ENCODE measurements at places on chromosomes 11 and 22. TPM values are rescaled to one million over a fixed set of nuclear protein-coding genes. Genes with fewer than 3 reads are reported as not detected.

- DNase-seq = no peak
Observed at GRCh38 chr22:46286006-46286405, 10.7 kb upstream of the GTSE1 start.

The SCUBE2 gene
- total RNA-seq = 1.8 TPM

DNA sequence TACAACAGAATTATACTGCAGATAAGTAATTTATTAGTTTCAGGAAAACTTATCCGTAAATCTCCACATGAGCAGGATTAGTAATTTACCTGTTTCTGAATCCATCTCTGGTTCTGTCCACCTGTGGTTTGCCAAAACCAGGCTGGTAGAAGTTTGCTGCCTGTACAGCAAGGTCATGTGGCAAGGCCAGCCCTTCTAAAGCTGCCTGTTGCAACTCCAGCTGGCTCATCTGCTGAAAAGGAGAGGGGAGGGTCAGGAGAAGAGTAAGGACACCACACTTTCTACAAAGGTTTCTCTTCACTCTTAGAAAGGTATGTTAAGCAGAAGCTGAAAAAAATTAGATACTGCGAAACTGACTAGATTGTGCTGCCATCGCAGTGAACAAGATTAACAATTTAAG lies 42.3 kb downstream of the EIF4ENIF1 start:
- no peak for DNase-seq

The PLA2G6 gene
- total RNA-seq = 14.1 TPM

GRCh38 chr22:17518406-17518805 lies 44.9 kb upstream of the SLC25A18 start:
- DNase-seq = no peak

The PTPRCAP gene
- 0.60 TPM for total RNA-seq

The DPAGT1 gene
- 15.4 TPM for total RNA-seq

DNA sequence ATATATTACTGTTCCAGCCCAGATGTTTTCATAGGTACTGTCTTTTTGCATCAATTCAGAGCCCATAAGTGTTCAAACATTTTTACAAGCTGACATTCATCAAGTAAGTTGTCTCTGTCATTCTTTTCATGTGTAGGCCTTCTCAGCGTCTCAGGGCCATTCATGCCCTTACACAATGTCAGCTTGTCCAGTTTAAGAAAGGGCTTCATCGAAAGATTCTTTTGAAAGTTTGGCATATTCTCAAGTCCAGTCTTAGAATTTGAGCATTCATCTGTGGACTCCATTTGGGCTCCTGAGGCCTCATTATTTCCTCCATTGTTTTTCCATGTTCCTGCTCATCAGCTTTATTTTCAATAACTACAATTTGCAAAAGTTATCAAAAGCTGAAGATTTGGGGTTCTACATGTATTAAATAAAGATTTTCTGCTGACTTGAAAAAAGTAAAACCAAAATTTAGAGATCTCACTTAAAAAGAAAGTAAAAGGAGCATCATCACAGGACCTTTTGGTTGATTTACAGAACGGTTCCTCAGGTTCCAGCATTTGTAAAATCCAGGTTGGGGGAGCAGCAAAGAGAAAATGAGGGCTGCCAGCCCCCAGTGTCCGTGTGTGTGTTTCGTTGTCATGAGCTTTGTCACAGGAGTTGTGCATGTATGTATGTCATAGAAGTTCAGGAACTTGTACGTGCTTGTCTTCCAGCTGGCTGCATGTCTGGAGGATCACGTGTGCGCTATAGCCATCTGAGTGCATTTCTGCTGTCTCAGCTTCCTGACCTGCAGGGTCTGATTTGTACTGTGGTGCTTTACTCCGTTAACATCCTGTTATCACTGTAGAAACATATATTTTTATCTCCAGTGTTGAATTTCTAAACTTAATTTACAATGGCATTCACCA lies 15.6 kb downstream of the MOV10L1 start:
- no peak for DNase-seq

GRCh38 chr22:36934418-36935312 lies 21.2 kb downstream of the CSF2RB start:
- DNase-seq = no peak

The OSBP2 gene
- 22.2 TPM for total RNA-seq

The CDC42EP2 gene
- total RNA-seq = 11.3 TPM

The DNHD1 gene
- total RNA-seq = 4.4 TPM

The FOSL1 gene
- 0.47 TPM for total RNA-seq

DNA sequence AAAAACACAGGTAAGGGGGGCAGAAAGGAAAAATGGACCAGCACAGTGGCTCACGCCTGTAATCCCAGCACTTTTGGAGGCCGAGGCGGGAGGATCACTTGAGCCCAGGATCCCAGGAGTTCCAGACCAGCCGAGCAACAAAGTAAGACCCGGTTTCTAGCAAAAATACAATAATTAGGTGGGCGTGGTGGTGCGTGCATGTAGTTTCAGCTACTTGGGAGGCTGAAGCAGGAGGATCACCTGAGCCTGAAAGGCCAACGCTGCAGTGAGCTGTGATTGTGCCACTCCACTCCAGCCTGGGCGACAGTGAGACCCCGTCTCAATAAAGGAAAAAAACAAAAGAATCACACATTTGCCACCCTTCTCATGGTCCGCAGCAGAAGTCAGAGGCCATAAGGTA lies 519.4 kb downstream of the BRD1 start:
- no peak for DNase-seq

The MAPK8IP2 gene
- total RNA-seq = 0.33 TPM

GRCh38 chr11:5368502-5369043 lies 15.0 kb upstream of the OR51M1 start:
- DNase-seq = no peak

The AMPD3 gene
- total RNA-seq = 3.4 TPM

The AQP11 gene
- total RNA-seq = 0.69 TPM

The TBX10 gene
- total RNA-seq = 0.14 TPM

- DNase-seq = no peak
Observed at GRCh38 chr11:95496901-95497300, 265.9 kb upstream of the SESN3 start.

The MMP3 gene
- total RNA-seq = not detected

DNA sequence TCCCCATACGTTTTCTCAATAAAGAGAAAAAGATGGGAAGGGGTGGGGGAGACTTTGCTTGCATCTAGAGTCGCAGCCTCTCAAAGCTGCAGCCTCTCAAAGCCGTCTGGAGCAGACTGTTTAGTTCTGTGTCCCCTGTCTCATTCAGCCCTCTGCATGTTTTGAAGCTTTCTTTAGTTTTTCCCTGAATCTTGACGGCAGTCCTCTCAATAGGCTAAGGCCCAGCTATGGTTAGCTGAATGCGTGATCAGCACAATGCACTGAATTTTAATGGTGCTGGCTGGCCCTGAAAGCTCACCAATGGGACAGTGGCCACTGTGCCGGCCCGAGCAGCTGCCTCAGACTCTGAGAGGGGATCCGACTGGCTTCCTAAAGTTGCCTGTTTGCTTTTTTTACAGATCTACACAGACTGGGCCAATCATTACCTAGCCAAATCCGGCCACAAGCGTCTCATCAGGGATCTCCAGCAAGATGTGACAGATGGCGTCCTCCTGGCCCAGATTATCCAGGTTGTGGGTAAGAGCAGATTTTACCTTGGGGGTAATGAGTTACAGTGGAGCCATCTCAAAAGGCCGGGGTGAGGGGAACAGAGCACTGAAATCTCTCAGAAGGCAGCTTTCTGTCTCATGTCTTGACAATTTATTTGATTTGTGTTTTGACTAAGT lies 119.6 kb downstream of the NAV2 start:
- DNase-seq = no peak

- no peak for DNase-seq
Observed at GRCh38 chr11:44708009-44708408, 18.8 kb upstream of the TSPAN18 start.

GRCh38 chr11:61347916-61348461 lies 13.7 kb downstream of the CYB561A3 start:
- DNase-seq = no peak

GRCh38 chr11:70631624-70632047 lies 233.3 kb downstream of the CTTN start:
- DNase-seq = no peak

The MS4A3 gene
- total RNA-seq = not detected

The PDGFB gene
- 17.2 TPM for total RNA-seq

The OR2D2 gene
- not detected for total RNA-seq

The TYMP gene
- 11.6 TPM for total RNA-seq

GRCh38 chr22:18056161-18056666 lies 21.6 kb upstream of the PEX26 start:
- DNase-seq = no peak

- DNase-seq = no peak
Observed at GRCh38 chr11:108851781-108852180, 186.9 kb downstream of the DDX10 start.

DNA sequence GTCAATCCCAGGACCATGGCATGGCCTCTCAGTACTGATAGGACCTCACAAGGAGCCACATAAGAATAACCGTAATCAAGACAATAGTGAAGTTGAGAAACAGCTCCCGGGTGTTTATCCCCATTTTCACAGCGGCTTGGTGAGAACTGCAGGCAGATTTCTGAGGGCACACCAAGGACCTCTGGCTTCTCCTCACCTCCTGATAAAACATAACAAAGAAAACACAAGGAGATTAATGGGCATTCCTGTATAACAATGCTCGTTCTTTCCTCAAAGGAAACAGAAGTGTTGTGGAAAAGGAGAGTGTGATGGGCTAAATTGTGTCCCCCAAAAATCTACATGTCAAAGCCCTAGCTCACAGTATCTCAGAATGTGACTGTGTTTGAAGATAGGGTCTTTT lies 4.0 kb downstream of the SLN start:
- DNase-seq = no peak

- no peak for DNase-seq
Observed at GRCh38 chr11:46560300-46560991, 33.4 kb downstream of the AMBRA1 start.
